NCI-H82 (cell line): ENCODE measurements at places on chromosomes 13 and 19.
A peak's percentile ranks its signal among the peaks of the same experiment; 100 is the strongest.

- DNase-seq = no peak
Observed at GRCh38 chr13:77176350-77176749, 149.4 kb upstream of the FBXL3 start.

- DNase-seq = no peak
Observed at GRCh38 chr19:52200044-52200443, 10.2 kb downstream of the PPP2R1A start.

- no peak for DNase-seq
Observed at GRCh38 chr13:40438999-40439797, 227.2 kb downstream of the FOXO1 start.

DNA sequence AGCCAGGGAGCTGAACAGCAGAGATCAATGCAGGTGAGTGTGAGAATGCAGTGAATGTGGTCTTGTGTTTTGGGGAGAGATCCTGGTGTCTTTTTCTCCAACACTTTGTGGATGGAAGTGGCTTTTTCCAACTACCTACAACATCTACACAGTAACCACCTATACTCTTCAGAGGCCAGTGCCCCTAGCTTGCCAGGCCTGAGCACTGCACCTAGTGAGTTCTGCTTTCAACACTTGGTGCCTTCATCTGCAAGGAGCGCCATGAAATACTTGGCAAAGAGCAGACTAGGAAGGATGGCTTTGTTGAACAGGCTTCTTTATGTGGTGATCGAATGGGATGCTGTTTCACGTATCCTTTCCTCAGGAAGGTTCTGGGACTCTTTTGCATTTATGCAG lies 21.3 kb upstream of the HMGB1 start:
- no peak for DNase-seq

- DNase-seq = no peak
Observed at GRCh38 chr13:43996221-43996620, 116.5 kb downstream of the LACC1 start.

GRCh38 chr19:10424011-10424637 lies 3.8 kb downstream of the PDE4A start:
- peak; percentile 84 for DNase-seq

GRCh38 chr19:48962029-48962848 lies 2.9 kb upstream of the FTL start:
- no peak for DNase-seq

DNA sequence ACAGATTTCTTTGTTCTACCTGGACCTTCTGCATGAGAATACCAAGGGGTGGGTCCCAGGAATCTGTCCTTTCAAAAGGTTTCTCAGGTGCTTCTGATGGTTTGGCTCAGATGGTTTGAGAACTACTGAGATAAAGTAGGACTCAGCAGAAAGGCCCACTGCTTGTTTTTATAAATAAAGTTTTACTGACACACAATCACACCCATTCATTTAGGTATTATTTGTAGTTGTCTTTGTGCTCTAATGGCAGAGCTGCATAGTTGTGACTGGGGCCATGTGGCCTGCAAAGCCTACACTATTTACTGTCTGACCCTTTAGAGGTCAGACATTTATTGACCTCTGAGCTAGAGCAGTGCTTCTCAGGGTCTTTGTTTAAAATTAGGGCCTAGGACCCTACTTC lies 17.6 kb downstream of the EDDM13 start:
- no peak for DNase-seq

DNA sequence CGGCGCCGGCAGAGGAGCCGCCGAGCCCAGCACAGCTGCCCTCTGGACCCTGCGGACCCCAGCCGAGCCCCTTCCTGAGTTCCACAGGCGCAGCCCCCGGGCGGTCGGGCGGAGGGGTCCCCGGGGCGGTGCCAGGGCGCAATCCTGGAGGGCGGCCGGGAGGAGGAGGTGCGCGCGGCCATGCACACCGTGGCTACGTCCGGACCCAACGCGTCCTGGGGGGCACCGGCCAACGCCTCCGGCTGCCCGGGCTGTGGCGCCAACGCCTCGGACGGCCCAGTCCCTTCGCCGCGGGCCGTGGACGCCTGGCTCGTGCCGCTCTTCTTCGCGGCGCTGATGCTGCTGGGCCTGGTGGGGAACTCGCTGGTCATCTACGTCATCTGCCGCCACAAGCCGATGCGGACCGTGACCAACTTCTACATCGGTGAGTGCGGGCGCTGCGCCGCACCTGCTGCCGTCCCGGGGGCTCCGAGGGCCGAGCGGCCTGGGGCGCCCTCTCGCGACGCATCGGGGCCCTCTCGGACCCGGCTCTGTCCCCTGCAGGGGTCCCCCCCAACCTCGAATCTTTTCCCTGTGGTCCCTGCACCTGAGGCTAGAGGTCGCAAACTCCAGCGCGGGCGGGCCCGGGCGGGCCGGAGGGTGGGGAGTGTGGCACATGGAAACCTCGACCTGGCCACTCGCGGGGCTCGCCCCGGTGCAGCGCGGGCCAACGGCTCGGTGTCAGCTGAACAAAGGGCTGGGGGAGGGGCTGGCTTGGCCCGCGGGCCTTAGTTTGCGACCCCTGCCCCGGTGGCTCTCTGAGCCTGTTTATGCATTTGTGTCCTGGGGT lies at the start of gene KISS1R:
TSS of gene KISS1R (plus strand) at position 11 of the 829 bp plus-strand sequence. CDS start at position 181, 170 bp downstream.
- peak; percentile 60 for DNase-seq

GRCh38 chr19:16327501-16327900 lies 2.9 kb downstream of the KLF2 start:
- DNase-seq = no peak

DNA sequence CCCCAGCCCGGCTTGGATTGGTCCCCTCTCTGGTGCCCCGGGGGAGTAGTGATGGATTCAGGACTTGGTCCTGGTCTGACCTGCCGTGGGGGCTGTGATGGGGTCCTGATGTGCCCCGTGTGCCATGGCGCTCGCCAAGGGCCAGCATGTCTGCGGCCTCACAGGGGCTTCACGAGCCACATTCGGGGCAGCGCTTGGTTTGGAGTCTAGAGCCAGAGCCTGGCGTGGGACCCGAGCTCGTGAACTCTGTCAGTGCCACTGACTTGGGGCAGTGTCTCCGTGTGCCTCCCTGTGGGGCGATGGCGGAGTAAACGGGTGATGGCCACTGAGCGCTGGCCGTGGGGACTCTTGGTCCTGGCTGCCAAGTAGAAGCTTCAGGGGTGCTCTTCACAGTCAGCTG lies 17.1 kb downstream of the KDM4B start:
- no peak for DNase-seq

DNA sequence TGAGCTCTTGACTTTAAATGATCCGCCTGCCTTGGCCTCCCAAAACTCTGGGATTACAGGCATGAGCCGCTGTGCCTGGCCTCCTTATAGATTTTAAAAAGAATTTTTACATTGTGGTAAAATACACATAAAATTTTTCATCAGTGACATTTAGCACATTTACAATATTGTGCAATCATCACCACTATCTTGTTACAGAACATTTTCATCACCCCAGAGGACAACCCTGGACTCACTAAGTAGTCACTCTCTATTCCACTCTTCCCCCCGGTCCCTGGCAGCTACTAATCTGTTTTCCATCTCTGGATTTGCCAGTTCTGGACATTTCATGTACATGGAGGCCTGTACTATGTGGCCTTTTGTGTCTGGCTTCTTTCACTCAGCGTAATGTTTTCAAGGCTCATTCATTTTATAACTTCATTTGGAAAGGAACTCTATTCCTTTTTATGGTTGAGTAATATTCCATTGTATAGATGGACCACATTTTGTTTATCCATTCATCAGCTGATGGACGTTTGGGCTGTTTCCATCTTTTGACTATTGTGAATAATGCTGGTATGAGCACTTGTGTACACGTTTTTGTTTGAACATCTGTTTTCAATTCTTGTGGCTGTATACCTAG lies 19.9 kb downstream of the MEGF8 start:
- no peak for DNase-seq

- DNase-seq = no peak
Observed at GRCh38 chr19:18848878-18849661, 17.3 kb downstream of the UPF1 start.

DNA sequence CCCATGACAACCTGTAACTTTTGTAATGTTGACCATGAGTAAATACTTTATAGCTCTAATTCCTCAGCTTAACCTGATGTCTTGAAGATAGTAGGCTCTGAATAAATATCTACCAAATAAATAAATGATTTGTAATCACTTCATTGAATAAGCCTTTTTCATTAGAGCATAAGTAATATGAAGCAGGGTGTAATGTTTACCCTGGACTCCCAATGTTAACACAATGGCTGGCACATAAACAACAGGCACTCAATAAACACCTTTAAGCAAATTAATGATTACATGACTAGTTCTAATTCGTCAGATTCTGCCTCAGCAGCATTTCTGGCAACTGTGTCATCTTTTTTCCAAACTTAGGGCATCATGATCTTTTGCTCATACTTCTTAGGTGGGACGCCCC lies 396.3 kb downstream of the LIG4 start:
- no peak for DNase-seq

GRCh38 chr13:97258801-97259200 lies 36.7 kb downstream of the MBNL2 start:
- DNase-seq = no peak

DNA sequence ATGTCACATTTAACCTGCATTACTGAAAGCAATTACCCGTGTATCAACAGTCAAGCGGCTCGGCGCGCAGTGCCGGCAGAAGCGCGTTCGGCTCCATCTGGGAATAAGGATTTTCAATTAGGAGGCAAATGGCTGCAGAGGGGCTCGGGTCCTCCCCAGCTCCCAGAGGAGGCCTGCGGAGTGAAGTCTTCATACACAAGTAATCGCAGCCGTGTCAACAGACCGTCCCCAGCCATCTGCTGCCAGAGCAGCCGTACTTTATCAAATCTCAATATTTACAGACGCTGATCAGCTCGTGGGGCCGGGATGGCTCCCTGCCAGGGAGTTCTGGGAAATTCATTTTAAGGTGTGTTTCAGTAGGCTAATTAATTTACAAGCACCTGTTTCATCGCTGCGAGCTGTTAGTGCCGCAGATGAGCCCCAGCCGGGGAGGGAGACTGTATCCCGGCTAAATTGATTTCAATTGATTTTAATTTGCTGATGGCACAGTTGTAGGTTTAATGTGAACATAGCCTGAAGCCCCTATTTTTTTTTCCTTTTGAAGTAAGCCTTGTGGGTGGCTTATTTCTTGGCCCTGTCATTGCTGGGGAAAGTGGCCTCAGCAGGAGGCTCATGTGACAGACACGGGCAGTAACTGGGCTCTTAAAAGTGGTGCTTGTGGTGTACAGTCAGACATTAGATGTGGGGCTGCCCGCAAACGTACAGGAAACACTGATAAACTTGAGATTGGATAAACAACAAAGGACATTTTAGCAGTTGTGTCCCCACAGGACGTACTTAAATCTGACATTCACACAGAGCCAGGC lies 252.7 kb downstream of the TEX29 start:
- no peak for DNase-seq

GRCh38 chr13:34357435-34358232 lies 539.7 kb downstream of the RFC3 start:
- DNase-seq = peak; percentile 35

- no peak for DNase-seq
Observed at GRCh38 chr19:14066134-14066533, 4.3 kb upstream of the PALM3 start.

DNA sequence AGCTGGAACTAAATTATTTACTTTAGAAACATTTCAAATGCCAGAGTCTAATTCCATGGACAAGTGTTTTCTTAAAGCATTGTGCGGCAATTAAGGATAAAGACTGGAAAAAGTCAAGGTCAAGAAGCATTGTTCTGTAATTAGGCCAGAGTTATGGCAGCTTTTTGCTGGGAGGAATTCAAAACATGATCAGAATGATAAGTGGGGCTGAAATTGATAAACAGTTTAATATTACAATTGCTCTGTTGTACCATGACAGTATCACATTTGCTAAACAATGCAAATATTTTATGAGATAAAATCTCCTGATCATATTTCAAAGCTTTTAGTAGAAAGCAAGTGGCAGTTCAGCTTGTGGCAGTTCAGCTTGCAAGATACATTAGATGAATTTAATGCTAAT lies 513.7 kb downstream of the GPC6 start:
- DNase-seq = no peak

DNA sequence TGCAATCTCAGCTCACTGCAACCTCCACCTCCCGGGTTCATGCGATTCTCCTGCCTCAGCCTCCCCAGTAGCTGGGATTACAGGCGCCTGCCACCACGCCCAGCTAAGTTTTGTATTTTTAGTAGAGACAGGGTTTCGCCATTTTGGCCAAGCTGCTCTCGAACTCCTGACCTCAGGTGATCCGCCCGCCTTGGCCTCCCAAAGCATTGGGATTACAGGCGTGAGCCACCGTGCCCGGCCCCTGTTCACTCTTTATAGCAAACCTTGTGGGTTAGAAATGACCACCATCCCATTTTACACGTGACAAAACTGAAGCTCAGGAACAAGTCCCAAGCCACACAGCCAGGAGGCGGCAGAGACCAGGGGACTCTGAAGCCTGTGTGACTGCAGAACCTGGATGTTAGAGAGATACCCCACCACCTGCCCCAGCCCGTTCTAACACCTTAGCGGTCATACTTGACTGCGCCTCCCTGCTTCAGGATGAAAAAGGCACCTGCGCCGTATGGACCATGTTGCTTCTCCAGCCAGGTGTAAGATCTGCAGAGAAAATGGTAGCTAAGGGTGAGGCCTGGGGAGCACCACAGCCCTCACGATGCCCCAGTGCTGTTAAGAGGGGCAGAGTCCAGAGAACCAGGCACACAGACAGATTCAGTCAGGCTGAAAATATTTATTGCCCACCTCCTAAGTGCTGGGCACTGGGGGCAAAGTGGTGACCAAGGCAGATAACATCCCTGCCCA lies 3.6 kb downstream of the DMAC2 start:
- DNase-seq = no peak

DNA sequence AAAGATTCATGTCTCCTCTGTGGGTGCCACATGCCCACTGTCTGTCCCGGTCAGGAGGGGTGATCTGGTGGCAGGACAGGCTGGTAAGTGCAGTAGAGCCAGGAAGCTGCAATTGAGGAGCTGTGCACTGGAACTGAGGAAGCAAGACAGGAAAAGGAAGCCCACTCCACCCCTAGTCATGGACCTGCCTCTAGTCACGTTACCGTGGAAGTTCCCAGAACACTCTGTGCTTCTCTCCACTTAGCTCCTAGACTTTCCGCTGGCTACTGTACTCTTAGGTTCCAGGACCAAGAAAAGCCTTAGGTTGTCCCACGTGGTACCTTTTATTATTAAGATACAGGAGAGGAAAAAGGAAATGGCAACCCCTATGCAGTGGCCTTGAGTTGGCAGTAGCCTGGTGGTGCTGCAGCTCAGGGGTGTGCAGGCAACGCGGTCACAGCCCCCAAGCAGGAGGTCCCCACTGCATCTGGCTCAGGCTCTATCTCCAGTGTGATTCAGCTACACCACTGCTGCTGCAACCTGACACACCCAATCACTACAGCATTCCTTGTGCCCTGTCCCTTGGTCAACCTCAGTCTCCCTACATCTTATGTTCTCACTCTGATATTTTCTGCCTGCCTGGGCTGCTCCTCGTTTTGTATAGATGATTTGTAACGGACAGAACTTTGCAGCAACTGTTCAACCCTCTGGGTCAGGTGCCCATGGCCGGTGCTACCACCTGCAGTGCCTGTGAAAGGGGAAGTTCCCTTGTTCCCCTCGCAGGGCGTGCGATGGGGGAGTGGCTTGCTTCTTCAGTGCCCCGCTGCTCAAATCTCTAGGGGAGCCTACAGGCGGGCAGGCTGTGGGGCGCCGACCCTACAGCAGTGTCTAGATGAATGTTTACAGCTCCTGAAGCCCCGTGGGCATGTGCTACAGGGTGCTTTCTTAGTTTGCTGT lies 24.4 kb upstream of the GPR12 start:
- DNase-seq = no peak
